ENCODE measurements at places on chromosomes 16 and 17.

- DNase-seq = no peak
Observed at GRCh38 chr16:12609937-12610699, 193.6 kb downstream of the CPPED1 start.

GRCh38 chr16:63461248-63461841, 1425.1 kb upstream of the CDH8 start:
- DNase-seq = peak; percentile 59

DNA sequence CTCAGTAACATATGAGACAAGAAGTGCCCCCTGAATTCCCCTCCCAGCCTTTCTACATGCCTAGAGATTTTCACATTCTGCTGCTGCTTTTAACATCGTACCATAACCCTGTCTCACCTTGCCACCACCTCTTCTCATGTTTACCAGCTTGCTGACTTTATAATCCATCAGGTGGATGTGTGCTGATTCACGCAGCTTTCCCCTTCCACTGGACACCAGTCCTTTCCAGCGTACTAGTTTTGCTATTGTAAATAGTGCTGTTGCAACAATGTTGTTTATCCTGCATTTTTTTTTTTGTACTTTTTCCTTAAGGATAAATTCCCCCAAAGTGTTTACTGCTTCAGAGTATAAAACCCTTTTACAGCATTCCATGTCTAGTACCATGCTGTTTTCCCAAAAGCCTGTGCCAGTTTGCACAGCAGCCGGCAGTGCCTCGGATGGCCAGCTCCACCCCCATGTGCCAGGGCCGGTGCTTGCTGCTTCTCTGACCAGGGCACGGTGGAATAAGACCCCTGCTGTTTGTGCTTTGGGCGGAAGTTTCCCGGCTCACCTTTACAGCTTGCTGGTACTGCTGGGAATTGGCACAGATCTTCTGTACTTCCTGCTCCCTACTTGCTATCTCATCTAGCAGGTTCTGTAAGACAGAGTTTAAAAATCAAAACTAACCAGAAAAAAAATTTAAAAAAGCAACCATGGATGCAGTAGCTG, 41.3 kb downstream of the UBN1 start:
- DNase-seq = no peak

DNA sequence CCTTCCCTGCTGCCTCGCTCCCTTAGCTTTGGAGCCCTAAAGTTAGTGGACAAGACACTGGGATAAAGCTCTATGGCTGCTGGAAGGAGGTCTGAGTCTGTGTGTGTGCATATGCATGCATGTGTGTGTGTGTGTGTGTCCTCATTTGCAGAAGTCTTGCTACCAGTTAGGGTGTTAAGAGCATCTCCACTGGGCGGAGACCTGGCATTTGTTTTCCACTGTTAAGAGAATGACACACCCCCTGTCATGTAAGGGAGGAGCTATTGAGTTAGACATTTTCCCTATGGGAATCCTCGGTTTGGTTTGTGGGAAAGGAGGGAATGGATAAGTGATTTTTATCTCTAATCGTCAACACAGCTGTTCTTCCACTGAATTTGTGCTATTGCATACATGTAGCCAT, 24.8 kb upstream of the ARHGAP23 start:
- DNase-seq = peak; percentile 48
